ENCODE measurements at places on chromosomes 11 and 22.

DNA sequence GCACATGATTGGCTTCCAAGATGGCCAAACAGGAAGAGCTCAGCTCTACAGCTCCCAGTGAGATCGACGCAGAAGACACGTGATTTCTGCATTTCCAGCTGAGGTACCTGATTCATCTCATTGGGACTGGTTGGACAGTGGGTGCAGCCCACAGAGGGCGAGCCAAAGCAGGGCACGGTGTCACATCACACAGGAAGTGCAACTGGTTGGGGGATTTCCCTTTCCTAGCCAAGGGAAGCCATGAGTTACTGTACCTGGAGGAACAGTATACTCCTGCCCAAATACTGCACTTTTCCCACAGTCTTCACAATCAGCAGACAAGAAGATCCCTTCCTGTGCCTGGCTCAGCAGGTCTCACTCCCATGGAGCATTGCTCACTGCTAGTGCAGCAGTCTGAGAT, 131.2 kb downstream of the DLG2 start:
- DNase-seq, result no peak

DNA sequence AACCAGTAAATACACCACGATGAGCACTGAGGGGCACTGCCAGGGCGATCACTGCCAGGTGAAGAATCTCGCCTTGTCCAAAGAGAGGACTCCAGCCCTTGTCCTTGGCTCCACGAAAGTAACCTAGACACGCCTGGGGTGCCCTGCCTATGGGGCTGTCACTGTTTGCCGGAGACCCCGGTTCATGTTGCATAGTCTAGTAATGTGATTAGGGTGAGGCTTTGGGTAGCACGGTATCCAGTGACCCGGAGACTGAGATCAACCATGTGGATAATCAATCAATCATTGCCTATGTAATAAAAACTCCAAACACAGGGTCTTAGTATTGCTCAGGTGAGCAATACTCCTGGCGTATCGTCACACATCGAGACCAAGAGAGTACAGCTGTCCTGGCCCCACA, 59.2 kb upstream of the BID start:
- DNase-seq, result no peak

DNA sequence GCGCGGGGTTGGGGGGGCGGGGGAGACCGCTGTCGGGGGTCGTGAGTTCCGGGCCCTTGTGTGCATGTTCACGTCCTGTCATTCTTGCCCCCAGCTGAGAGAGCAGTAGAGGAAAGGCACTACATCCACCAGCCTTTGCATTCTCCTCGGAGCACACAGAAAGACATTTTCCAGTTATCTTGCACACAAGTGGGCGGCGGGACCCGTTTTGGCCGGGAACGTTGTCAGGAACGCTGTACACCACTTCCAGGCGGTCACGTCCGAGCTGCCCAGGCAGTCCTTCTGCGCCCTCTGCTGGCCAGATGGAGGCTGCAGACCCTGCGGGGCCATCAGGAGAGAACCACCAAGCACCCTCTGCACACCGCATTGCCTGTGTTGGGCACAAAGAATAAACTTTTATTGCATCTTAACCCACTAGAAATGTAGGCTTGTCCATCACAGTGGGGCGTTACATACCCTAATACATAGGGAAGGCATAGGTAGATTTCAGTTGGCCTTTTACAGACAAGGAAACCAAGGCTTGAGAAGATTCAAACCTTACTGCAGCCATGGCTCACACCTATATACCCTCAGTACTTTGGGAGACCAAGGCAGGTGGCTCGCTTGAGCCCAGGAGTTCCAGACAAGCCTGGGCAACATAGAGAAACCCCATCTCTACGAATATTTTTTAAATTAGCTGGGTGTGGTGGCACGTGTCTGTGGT, 2.8 kb upstream of the CDKN1C start:
- peak; percentile 99 for DNase-seq

DNA sequence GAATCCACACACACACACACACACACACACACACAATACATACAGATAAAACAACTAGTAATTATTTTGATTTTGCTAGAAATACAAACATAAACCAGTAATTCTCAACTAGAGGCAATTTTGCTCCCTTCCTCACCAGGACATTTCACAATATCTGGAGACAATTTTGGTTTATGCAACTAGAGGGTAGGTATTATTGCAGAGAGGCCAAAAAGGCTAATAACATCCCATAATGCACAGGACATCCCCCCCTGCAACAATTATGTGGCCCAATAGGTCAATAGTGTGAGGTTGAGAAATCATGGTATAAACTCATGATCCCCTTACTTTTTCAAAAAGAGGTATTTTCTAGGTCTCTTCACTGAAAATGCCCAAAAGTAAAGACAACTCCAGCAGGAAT, 29.0 kb downstream of the PGR start:
- no peak for DNase-seq

- DNase-seq, result no peak
Measured at GRCh38 chr11:123091506-123091905, 29.6 kb upstream of the HSPA8 start.

DNA sequence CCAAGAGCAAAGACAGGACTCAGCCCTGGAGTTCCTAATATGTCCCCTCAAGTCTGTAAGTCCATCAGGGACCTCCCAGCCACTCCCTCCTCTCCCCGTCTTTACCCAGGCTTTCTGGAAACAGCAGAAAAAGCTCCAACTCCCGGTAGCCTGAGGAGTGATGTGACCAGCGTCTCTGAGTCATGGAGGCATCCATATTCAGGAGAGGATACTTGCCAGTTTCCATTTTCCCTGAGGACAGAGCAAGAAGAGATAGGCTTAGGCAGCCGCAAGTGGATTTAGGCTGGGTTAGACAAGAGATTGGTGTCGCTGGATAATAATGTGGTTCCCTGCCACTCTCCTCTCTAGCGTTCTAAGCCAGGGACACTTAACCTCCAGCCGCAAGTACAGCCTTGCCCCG, 206.6 kb downstream of the GRIK4 start:
- no peak for DNase-seq

DNA sequence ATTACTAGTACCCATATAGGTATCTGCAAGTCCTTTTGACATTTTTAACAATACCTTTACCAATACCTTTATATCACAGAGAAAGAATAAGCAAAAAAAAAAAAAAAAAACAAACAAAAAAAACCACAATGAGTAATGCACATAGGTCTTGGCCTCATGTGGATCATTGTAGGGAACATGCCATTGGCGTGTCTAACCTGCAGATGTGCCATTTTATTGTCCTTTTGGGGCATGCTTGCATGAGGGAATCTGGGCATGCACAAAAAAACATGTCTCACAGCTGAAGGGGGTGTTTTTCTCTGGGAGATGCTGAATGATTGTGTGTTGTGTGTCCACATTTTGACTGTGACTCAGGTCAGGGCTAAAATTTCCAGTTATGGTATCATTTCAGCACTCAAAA, 361.6 kb downstream of the GUCY1A2 start:
- no peak for DNase-seq

- DNase-seq, result peak; percentile 19
Measured at GRCh38 chr11:1200611-1201191, 22.2 kb upstream of the MUC5B start.

- DNase-seq, result no peak
Measured at GRCh38 chr22:20206709-20207215, 55.9 kb upstream of the CCDC188 start.

GRCh38 chr11:67528376-67528775, 5.1 kb upstream of the CABP2 start:
- DNase-seq, result no peak

DNA sequence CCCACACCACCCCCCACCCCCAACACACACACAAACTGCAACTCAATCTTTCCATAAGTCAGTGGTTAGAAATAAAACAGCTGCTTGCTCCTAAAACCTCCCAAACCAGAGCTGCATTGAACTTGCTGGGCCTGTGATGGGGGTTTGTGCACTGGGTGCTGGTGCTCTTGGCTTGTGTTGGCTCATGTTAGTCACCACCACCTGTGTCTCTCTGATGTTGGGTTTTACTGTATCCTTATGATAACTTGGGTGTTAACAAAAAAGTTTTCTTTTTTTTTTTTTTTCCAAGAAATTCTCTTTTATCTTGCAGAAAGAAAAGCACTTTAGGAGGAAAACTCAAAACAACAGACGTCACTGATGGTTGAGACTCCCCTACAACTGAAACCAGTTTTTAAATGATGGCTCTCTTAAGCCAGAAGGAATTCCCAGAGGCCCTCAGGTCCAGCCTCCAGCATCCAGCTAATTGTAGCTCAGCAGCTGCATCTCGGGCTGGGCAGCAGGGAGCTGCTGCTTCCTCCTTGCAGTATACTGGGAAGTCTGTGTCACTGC, 79.9 kb upstream of the DRD2 start:
- no peak for DNase-seq

GRCh38 chr11:2702771-2703362, 3.1 kb upstream of the KCNQ1OT1 start:
- no peak for DNase-seq

- DNase-seq, result no peak
Measured at GRCh38 chr11:125505492-125506080, 9.5 kb upstream of the FEZ1 start.

GRCh38 chr11:75158696-75159150, 7.8 kb downstream of the SLCO2B1 start:
- DNase-seq, result no peak

- no peak for DNase-seq
Measured at GRCh38 chr11:61732705-61733104, 19.7 kb upstream of the MYRF start.

- no peak for DNase-seq
Measured at GRCh38 chr22:34841331-34841771, 224.6 kb upstream of the ISX start.

- DNase-seq, result no peak
Measured at GRCh38 chr11:70066136-70066520, 12.0 kb upstream of the ANO1 start.

DNA sequence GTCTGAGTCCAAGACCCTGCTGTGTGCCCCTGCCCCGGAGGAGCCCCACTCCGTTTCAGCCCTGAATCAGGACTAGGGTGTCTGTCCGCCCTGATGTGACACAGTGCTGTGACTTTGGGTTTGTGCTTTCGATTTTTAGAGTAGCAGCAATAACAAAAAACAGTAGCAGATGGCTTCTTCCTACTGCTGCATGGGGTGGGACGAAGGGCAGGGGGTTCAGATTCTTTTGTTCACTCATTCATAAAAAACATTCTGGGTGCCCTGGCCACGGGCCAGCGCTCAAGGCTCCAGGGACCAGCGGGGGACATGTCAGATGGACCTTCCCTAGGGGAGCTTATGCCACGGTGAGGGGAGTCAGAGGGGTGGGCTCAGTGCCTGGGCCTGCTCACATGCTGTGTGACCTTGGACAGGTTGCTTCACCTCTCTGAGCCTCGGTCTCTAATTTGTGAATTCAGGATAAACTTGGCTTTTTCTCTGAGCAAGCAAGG, 24.6 kb upstream of the PRR5 start:
- DNase-seq, result no peak

DNA sequence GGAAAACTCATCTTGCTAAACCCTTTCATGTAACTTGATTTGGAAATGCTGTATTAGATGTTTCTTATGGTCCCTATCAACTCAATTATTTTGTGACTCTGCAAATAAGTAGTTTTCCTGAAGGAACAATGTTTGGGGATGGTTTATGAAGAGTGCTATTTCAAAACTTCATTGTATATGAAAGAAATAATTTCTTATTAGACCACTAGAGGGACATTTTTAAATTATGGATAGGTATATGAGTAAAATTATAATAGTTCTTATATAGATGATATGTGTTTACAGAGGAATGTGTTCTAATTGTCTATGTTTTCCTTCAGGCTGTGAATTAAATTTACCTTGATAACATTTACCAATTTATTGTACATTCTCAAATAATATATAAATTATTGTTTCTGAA, 509.4 kb upstream of the RAG2 start:
- DNase-seq, result no peak

DNA sequence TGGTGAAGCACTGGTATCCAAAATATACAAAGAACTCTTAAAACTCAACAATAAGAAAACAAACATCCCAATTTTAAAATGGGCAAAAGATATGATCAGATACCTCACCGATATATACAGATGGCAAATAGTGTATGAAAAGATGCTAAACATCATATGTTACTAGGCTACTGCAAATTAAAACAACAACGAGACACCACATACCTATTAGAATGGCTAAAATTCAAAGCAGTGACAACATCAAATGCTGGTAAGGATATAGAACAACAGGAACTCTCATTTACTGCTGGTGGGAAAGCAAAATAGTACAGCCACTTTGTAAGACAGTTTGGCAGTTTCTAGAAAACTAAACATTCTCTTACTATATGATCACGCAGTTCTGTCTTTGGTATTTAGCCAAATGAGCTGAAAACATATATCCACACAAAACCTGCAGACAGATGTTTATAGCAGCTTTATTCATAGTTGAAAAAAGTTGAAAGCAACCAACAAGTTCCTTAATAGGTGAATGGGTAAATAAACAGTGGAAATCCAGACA, 38.5 kb downstream of the SIK3 start:
- DNase-seq, result no peak

DNA sequence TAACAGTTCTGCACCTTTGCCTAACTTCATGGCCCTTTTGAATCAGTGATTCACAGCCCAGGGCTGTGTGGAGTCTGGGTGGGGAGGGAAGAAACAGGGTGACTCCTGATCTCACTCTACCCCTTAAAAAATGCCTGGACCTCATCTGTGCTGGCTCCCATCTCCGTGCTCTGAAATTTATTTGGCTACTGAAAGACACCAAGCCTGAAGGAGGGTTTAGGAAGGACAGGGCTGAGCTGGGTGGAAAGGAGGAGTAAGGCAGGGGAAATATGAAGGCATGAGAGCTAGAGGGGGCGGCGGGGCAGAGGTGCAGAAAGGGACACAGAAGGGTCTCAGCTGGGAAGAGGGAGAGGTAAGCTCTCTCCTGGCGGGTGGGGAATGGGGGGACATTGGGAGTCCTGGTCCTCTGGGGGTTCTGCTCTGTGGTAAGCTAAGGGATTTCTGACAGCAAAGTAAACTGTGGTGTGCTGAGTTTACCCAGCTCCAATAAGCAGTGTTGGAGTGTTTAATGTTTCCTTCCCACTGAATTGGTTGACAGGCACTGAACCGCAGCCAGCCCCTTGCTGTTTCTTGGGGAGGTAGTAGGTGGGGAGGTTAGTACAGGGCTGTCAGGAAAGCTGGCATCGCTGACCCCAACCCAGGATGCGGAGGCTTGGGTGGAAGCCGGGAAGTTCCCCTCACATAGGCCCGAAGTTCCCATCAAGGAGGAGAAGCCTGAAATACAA, 71.1 kb downstream of the RPUSD4 start:
- no peak for DNase-seq

- no peak for DNase-seq
Measured at GRCh38 chr11:77823775-77824174, 2.8 kb downstream of the AAMDC start.

- DNase-seq, result no peak
Measured at GRCh38 chr11:90840071-90840470, 617.2 kb upstream of the CHORDC1 start.

- no peak for DNase-seq
Measured at GRCh38 chr11:69277074-69277809, 16.7 kb upstream of the MYEOV start.

GRCh38 chr22:23781511-23782183, 5.1 kb upstream of the SMARCB1 start:
- no peak for DNase-seq

- DNase-seq, result no peak
Measured at GRCh38 chr11:59272771-59273372, 60.1 kb upstream of the MPEG1 start.

GRCh38 chr11:121999651-122000050, 116.4 kb downstream of the BLID start:
- no peak for DNase-seq

GRCh38 chr22:49956418-49956770, 4.2 kb upstream of the PIM3 start:
- no peak for DNase-seq

GRCh38 chr11:95469258-95469657, 238.3 kb upstream of the SESN3 start:
- DNase-seq, result no peak

GRCh38 chr11:115916608-115917007, 412.4 kb upstream of the CADM1 start:
- DNase-seq, result no peak
